ENCODE measurements at places on chromosomes 5 and 9. TPM values are rescaled to one million over a fixed set of nuclear protein-coding genes. Genes with fewer than 3 reads are reported as not detected.

GRCh38 chr9:95078511-95078910 is 239.0 kb downstream of the FANCC start:
- no peak for DNase-seq

GRCh38 chr9:118522093-118523028 is 818.2 kb downstream of the TLR4 start:
- DNase-seq: no peak

DNA sequence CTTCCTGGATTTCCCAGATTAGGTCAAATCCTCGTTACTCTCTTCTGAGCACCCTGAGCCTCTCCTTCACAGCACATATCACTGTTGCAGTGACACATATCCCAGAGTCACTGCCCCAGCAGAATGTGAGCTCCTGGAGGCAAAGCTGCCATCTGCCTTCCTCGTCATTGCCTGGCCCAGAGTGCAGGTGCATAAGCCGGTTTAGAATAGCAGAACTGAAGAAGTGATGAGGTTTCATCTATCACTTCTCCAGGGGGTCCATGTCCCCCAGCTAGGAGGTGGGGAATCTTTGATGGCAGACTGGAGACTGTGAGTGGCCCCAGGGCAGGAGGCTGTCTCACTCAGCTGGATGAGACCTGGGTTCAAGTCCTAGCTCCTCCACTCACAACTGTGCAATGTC is 25.8 kb downstream of the NIPAL4 start:
- no peak for DNase-seq

- DNase-seq: no peak
Measured at GRCh38 chr5:131367219-131367860, 103.5 kb downstream of the CDC42SE2 start.

- no peak for DNase-seq
Measured at GRCh38 chr9:91056486-91056885, 254.9 kb downstream of the SYK start.

Gene OR1J2
- not detected for polyA plus RNA-seq

DNA sequence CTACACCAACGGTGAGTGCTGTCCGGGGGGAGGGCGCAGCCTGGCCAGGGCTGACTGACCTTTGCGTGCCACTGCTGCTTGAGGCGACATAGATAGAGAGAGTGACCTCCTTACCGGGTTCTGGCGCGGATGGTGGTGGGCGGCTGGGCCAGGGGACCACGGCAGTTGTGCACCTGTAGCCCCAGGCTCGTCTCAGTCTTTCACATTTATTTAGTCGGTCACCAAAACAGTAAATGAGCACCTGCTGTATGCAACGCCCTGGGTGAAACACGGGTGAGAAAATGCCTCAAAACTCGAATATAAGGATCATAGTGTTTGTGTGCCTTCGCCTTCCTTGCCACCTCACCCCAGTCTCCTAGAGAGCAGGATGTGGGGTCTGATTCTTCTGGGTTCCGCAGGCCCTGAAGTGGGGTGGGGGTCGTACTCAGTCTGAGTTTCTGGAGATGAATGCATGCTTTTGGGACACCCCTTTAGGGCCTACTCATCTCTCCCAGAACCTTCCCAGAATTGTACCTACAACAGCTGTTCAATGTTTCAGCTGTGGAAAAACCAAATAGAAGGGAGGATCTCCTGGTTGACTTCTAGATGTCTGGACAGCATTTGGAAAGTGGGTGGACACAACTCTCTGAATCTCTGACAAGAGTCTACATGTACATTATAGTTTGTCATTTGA is 714 bp downstream of the SEC24A start:
- DNase-seq: peak; percentile 18

Gene CCL28
- 0.39 TPM for polyA plus RNA-seq

Gene BHMT2
- 5.7 TPM for polyA plus RNA-seq

Gene ORM1
- polyA plus RNA-seq: 1.9 TPM

Gene TESK1
- 27.1 TPM for polyA plus RNA-seq

DNA sequence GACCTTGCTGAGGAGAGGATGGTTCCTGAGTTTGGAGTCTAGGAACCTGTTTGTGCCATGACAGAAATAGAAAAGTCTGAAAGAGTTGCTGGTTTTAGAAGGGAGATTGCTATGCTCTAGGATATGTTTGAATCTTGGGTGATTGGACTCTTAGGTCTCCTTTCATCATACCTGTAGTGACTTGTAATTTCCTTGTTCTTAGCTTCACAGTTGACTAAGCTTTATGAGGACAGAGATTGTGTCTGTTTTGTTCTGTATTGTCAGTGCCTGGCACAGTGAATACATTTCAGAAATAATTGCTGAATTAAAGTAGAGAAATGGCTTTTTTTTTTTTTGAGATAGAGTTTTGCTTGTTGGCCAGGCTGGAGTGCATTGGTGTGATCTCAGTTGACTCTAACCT is 31.5 kb downstream of the GAPVD1 start:
- DNase-seq: no peak

- peak; percentile 68 for DNase-seq
Measured at GRCh38 chr5:72817076-72817481, 618 bp downstream of the TNPO1 start.

Gene SOX30
- 0.48 TPM for polyA plus RNA-seq

GRCh38 chr5:45355189-45355992 is 340.8 kb downstream of the HCN1 start:
- no peak for DNase-seq

Data from muscle of arm (tissue), 14 donors.